T-helper 1 cell (primary cell): ENCODE measurements at places on chromosomes 12 and 14.

- DNase-seq: no peak
Measured at GRCh38 chr12:25500651-25501050, 52.4 kb downstream of the LMNTD1 start.

DNA sequence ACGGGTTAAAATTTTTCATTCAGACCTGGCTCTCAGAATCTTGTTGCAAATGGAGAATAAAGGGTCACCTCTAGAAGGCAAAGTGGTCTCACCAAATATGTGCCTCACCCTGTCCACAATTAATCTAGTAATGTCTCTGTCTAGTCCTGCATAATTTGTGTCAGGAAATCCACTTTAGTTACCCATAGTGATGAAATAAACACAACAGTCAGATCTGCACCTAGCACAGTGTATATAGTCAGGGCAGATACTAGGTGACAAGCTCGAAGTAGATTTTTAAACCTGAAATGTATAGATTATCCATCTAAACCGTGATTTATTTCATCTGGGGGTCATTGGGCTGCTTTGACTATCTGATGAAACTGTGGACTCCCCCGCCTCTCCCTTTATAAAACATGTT lies 15.9 kb upstream of the FLVCR2 start:
- DNase-seq: no peak

GRCh38 chr14:90703841-90704737 lies 112.1 kb downstream of the TTC7B start:
- no peak for DNase-seq

DNA sequence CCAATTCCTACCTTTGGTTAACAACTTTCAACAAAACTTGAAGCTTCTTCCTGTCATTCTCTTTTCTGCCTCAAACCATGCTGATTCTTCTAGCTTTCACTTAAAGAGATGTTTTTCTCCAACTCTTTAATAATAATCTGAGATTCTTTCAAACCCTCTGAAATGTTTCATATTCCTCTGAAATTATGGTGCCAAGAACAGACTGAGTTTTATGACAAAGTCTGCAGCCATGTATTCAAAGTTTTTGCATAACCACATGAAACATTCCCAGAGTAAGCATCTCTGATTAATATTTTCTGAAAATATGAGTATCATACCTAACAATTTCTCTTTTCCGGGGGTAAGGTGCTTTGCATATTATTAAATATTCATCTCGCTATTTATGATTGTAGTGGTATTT lies 59.1 kb upstream of the DCN start:
- no peak for DNase-seq

GRCh38 chr12:6823182-6824084 lies 1.8 kb downstream of the GPR162 start:
- no peak for DNase-seq

GRCh38 chr12:117607778-117608177 lies 246.4 kb upstream of the NOS1 start:
- no peak for DNase-seq
